ENCODE measurements at places on chromosomes 16 and 17. TPM values are rescaled to one million over a fixed set of nuclear protein-coding genes. Genes with fewer than 3 reads are reported as not detected.

CAVIN1 gene
- 703 TPM for total RNA-seq

GNG13 gene
- total RNA-seq, result not detected

PLEKHG4 gene
- total RNA-seq, result 29.2 TPM

OSGIN1 gene
- 3.8 TPM for total RNA-seq

NLRC3 gene
- total RNA-seq, result 0.15 TPM

ABCC11 gene
- total RNA-seq, result 0.44 TPM
